Fibroblast of lung (primary cell): ENCODE measurements at places on chromosomes 2 and 18. TPM values are rescaled to one million over a fixed set of nuclear protein-coding genes. Genes with fewer than 3 reads are reported as not detected.

DNA sequence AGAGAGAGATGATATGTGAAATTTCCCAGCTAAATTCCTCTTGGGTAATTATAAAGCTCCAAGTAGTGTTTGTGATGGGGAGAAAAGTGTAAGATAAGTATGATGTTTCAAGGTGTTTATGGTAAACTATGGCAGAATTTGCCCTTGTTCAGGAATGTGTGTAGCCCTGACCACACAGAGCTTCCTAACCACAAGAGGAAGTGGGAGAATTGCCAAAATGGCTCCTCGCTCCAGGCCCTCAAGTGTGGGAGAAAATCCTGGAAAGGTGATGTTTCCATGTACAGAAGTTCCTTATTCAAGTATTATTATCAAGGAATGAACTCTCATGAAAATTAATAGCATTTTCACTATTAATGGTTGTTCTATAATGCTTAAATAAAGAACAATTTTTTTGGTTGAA lies 878.3 kb downstream of the TDRD15 start:
- no peaks in the 10 kb centered on the region for H3K36me3 ChIP-seq
- no peaks in the 10 kb centered on the region for H3K4me1 ChIP-seq
- H3K27ac ChIP-seq = no peak overlapping the region
- H3K4me3 ChIP-seq = no peak overlapping the region
- no peaks in the 10 kb centered on the region for H3K27me3 ChIP-seq
- no peak for DNase-seq

- peaks cover 4% of the 10 kb centered on the region for H3K4me1 ChIP-seq
- peaks cover 39% of the 10 kb centered on the region for H3K36me3 ChIP-seq
- H3K27ac ChIP-seq = peak overlapping the region; percentile 61
- no peaks in the 10 kb centered on the region for H3K27me3 ChIP-seq
- no peak overlapping the region for H3K4me3 ChIP-seq
Observed at GRCh38 chr2:1674766-1675397, 69.4 kb downstream of the PXDN start.

GRCh38 chr2:769771-770170 lies 92.6 kb upstream of the TMEM18 start:
- no peaks in the 10 kb centered on the region for H3K36me3 ChIP-seq
- H3K27ac ChIP-seq = no peak overlapping the region
- DNase-seq = no peak
- H3K4me1 ChIP-seq = no peaks in the 10 kb centered on the region
- no peak overlapping the region for H3K4me3 ChIP-seq

- no peaks in the 10 kb centered on the region for H3K27me3 ChIP-seq
- peak; percentile 19 for DNase-seq
- H3K4me1 ChIP-seq = no peaks in the 10 kb centered on the region
- no peak overlapping the region for H3K4me3 ChIP-seq
- H3K27ac ChIP-seq = no peak overlapping the region
- H3K36me3 ChIP-seq = no peaks in the 10 kb centered on the region
Observed at GRCh38 chr2:184936761-184937160, 338.4 kb downstream of the ZNF804A start.

DUSP2 gene
- total RNA-seq = 0.33 and 1.0 TPM in 2 replicates

DNA sequence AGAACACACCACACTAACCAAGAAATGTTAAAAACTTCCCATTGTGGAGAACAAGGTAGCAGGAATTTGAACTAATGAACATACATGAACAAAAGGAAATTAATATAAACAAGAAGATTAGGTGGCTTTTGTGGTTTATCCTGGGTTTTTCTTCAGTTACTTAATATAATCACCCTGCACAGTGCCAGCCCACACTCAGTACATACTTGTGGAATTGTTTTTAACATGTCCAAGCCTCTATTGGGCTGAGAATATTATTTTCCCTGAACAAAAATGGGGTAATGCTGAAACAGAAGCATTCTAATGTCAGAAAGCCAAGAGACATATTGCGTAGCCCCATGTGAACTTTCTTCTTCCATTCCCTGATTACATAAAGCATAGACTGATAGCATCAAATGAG lies 202.8 kb downstream of the DNER start:
- no peak overlapping the region for H3K4me3 ChIP-seq
- H3K27me3 ChIP-seq = no peaks in the 10 kb centered on the region
- no peaks in the 10 kb centered on the region for H3K4me1 ChIP-seq
- no peaks in the 10 kb centered on the region for H3K36me3 ChIP-seq
